Smooth muscle cell of the brain vasculature (primary cell): ENCODE measurements at places on chromosomes 4 and X.
A peak's percentile ranks its signal among the peaks of the same experiment; 100 is the strongest.

GRCh38 chrX:136039968-136040367 lies 54.7 kb downstream of the SLC9A6 start:
- no peak for DNase-seq

GRCh38 chr4:85907001-85907400 lies 432.1 kb downstream of the ARHGAP24 start:
- DNase-seq, result no peak

DNA sequence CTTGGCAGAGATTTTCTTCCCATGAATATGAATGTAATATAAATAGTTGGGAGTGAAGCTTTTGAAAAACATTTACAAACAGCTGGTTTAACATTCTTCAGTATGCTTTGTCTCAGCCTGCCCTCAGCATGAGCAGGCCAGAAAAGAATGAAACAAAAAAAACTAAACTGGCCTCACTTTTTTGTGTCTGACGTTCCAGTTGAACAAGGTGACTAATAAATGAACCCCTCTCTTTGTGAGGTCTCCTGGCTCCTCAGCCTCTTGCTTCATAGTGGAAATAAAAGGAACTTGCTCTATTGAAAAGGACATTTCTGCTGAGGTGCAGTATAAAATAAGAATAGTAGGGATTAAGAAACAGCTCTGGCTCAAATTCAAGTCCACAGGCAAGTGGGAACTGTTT lies 9.4 kb downstream of the CHST7 start:
- DNase-seq, result peak; percentile 41

DNA sequence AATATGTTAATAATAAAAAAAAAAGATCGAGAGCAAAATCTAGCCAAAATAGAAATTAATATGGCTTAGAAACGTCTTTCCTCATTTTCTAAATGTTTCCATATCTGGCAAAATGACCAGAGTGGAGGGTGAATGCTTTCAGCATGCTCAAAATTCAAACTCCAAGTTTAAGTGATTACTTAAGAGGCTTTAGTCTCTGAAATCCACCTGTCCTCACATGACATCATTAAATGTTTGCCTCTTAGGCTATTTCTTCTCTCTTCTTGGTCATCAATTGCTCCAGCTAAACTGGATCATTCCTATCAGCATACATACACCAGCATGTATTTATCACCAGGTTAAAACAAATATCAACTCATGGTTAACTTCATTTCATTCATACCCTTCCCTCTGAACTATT lies 54.5 kb upstream of the ATXN3L start:
- no peak for DNase-seq

DNA sequence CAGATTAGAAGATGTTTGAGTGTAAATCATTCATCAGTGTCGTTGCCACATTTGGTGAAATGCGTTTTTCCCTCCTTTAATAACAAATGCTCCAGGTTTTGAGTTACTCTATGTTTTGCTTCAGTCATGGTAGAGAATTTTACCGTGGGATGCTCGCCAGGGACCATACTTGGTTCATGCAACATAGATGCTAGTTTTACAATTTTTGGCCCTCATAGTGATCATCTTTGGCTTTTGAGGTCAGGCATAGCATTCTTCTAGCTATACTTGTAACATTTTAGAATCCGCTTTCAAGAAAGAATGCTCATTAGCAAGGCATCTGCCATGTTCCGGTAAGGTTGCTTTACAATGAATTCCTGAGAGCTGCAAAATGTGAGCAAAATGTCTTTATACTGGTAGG lies 147.2 kb downstream of the SPCS3 start:
- DNase-seq, result no peak

DNA sequence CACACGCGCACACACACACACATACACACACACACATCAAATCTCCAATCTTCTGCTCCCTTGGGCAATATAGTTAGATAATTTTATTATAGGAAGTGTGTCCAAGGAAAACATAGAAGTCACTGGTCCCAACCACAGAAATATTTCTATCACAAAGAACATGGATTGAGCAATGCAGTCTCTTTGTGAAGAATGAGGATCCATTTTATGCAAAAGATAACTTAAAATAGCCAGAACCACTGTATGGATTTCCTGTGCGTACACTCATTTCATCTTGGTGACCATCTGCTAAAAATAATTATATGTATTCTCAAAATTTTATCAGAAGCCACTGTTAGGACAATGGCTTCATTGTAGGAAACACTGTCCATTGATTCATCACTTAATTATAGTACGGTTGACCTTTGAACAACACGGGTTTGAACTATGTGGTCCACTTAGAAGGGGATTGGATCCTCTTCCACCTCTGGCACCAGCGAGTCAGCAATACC lies 169.6 kb upstream of the MXRA5 start:
- no peak for DNase-seq

- DNase-seq, result no peak
These were observed 55.5 kb upstream of the ADGRG2 start for GRCh38 chrX:19177721-19178120.

GRCh38 chr4:108313546-108314339 lies 145.0 kb upstream of the LEF1 start:
- DNase-seq, result no peak

DNA sequence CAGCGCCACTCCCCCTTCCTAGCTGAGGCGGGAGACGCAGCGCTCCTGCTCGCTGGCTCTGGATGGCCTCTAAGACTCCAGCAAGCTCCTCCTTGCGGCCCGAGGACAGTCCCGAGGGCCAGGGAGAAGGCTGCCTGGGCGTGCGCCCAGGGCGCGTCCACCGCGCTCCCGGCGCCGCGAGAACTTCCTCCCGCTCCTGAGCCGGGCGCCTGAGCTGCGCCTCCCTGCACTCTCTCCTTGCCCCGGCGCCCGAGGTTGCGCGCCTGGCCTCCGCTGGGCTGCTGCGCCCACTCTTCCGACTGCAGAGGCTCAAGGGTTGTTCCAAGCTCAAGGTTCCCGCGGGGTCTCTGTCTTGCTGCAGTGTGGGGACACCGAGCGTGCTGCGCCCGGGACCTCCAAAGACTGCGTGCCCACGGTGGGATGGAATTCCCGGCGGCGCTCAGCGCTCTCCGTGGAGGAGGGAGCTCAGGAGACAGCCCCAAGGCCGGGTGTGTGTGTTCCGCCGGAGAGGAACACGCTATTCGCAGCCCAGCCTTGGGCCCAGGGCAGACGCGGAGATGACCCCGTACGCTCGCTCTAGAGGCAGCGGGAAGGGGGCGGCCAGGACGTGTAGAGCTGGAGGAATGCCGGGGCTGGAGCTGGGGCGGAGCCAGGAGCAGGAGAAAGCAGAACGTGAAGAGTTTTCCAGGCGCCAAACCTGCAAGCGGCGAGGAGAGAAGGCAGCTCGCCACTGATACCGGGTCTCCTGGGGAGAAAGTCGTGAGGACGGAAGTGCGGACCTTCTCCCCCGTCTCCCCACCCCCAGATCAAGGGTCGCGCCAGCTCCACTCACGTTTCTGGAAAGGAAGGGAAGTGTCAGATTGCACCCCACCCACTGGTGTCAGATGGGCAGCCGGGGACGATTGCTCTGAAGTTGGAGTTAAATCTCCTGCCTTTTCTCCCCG lies at the start of gene ARHGAP6:
TSS of gene ARHGAP6 (minus strand) at position 753 of the 944 bp plus-strand sequence. CDS start 1,092 bp downstream, outside the sequence.
- DNase-seq, result no peak

DNA sequence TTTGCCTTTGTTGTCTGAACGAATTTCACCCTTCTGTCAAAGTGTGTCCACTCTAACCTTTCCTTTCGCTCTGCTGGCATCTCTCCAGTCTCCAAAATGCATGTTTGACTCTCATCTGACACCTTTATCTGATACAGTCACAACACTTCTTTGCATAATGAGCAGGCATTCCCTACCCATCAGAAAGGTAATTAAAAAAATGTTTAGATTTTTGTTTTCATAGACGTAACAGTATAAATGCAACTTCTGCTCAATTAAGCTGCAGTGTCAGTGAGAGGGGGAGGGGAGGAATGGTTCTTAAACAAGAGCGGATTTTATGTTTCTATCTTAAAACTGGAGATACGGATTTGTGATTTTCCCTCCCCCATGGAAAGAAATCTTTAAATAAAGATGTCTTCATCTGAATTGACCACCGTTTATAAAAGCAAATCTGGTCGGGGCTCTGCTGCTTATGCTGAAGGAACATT lies 70.2 kb downstream of the CXXC4 start:
- DNase-seq, result no peak

DNA sequence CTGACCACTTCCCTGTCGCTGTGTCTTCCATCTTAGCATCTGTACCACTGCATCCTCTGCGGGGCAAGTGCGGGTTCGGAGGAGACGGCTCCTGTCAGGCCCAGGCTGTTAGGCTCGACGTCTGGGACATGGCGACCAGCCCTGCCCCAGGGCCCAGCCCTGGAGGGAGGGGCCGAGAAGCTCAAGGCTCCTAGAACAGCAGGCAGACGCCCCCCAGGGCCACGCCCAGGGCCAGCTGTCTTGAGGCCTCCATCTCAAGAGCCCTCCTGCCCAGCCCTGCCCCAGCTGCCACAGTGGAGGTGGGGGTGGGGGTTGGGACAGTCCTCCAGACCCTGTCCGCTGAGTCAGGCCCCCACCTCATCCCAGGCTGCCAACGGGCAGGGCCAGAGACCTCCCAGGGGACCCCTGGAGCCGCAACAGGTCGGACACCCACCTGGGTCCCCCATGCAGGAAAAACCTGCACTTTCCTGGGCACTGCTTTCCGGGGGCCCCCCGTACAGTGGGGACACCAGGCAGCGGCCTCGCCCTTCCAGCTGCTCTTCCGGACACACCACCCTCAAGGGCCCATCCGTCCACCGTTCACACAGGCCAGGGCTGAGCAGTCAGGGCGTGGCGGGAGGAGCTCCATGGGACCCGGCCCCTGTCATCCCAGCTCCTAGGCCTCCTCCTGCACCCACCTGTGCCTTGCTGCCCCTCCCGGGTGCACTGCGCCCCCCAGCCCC lies 83.1 kb downstream of the FAM53A start:
- DNase-seq, result no peak

- no peak for DNase-seq
These were observed 23.4 kb upstream of the SLC10A7 start for GRCh38 chr4:146545102-146545501.

- no peak for DNase-seq
These were observed 708 bp downstream of the TMSB4X start for GRCh38 chrX:12975670-12975965.

GRCh38 chr4:102444752-102445151 lies 56.4 kb upstream of the NFKB1 start:
- DNase-seq, result no peak

DNA sequence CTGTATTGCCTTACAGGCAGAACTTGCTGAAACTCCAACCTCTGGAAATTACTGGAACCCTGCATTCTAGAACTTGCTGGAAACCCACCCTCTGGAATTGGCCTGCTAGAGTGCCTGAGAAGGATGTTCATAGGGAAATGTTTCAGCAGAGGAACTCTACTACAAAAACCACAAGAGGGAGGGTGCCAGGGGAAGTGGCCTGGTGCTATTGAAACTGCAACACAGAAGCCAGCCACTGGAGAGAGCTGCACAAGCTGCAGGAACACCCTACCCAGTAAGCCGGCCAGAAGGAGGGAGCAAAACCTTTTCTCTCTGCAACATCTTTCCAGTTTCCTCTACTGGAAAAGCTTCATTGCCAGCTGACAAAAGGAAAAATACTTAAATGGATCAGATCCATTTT lies 2.5 kb upstream of the BRWD3 start:
- no peak for DNase-seq

DNA sequence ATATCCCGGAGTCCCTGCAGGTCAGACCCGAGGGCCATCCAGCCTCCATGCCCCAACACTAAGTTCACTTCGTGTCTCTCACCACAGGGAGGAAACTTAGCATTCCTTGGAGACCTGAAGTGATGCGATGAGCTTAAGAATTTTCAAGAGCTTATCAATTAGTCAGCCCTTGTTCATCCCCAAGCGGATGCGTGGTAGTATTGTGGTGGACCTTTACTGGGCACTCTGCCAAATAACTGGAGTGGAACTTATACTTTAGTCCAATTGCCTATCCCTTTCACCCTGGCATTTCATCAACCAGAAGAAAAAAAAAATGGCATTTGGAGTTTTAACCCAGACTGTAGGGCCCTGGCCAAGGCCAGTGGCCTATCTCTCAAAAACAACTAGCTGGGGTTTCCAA lies 137.1 kb downstream of the RELL1 start:
- DNase-seq, result no peak

DNA sequence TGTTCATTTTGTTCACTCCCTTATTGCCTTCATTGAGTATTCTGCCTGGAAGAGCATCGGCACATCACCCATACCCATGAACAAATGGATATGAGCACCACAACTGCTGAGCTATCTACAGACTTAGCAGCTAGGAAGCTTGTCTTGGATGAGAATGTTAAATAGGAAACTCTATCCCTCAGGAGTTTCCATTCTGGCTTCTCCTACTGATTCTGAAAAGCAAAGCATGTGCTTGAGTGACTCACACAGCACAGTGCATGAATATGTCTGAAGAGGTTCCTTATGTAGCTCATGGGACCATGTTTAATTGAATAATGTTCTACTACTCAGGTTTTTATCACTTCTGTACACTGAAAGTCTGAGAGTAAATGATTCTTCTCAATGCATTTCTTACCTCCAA lies 57.3 kb upstream of the MXRA5 start:
- DNase-seq, result no peak

- DNase-seq, result no peak
These were observed 12.8 kb downstream of the PCGF3 start for GRCh38 chr4:718460-718859.

DNA sequence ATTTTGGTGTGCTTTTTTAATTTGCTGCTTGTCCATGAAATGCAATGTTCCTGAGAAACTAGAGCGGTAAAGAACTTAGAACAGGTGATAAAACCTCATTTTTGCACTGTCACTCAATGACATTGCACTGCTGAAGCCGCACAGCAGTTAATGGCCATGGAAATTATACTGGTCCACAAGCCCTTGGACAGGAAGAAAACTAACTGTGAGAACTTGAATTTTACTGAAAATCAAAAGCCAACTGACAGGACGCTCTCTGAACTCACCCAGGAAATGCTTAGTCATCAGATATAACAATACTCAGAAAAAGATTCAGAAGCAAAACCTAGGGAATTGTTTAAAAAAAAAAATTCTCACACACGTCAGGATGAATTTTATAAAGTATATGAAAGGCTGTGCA lies 246.4 kb upstream of the SLC7A11 start:
- DNase-seq, result no peak

- DNase-seq, result peak; percentile 49
These were observed 42.7 kb upstream of the RASSF6 start for GRCh38 chr4:73662709-73663546.

GRCh38 chrX:13854003-13854402 lies 37.1 kb upstream of the GPM6B start:
- DNase-seq, result no peak

- no peak for DNase-seq
These were observed 33.9 kb downstream of the STX18 start for GRCh38 chr4:4507923-4508322.

GRCh38 chr4:74724979-74725378 lies 69.3 kb downstream of the BTC start:
- DNase-seq, result no peak

GRCh38 chr4:48196758-48197504 lies 62.9 kb upstream of the TXK start:
- DNase-seq, result no peak

DNA sequence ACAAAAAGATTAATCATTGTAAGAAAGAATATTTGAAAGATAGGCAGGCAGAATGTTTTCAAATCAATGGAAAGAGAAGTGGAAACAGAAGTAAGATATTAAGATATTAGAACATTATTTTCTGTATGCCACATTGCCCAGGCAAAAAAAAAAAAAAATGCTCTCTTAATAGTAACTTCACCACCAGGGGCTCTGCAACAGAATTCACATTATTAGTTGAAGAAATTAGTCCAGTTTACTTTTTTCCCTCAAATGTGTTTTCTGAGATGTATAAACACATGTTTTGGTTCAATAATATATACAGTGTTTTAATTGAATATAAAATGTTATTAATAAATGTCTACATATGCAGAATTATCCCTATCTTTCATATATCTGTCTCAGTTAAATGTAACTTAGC lies 78.0 kb upstream of the ADAD1 start:
- no peak for DNase-seq

- no peak for DNase-seq
These were observed 177.1 kb upstream of the TET2 start for GRCh38 chr4:104969394-104970082.
